A549 treated with Hydrocortisone at 1 μM for 4 hours (cell line): ENCODE measurements at places on chromosomes 1 and 21. TPM values are rescaled to one million over a fixed set of nuclear protein-coding genes. Genes with fewer than 3 reads are reported as not detected.

CD247 gene
- 0.38 to 0.83 TPM (median 0.61 TPM) in 5 replicates for total RNA-seq

C1orf115 gene
- 4.6 to 7.0 TPM (median 5.8 TPM) in 5 replicates for total RNA-seq

TRMT1L gene
- total RNA-seq, result 9.8 to 16.4 TPM (median 14.1 TPM) in 5 replicates

C1orf94 gene
- total RNA-seq, result not detected in 5 replicates

AUNIP gene
- 7.8 to 9.8 TPM (median 8.5 TPM) in 5 replicates for total RNA-seq

CHRM3 gene
- total RNA-seq, result 0.01 to 0.14 TPM (median 0.03 TPM) in 5 replicates

KIF17 gene
- 1.3 to 2.8 TPM (median 2.3 TPM) in 5 replicates for total RNA-seq

HAO2 gene
- 0.05 TPM in 1 of 5 replicates, not detected in the others for total RNA-seq

NEGR1 gene
- total RNA-seq, result not detected in 5 replicates

TAS1R1 gene
- total RNA-seq, result not detected in 5 replicates

WDR64 gene
- 0.08 TPM in 1 of 5 replicates, not detected in the others for total RNA-seq

S1PR1 gene
- total RNA-seq, result 0.03 to 0.22 TPM (median 0.14 TPM) in 5 replicates

NCSTN gene
- 42.3 to 49.7 TPM (median 46.6 TPM) in 5 replicates for total RNA-seq

KRTAP21-3 gene
- total RNA-seq, result not detected in 5 replicates

OR2T29 gene
- total RNA-seq, result not detected in 5 replicates

INAVA gene
- 39.8 to 52.8 TPM (median 45.0 TPM) in 5 replicates for total RNA-seq

OR6K3 gene
- total RNA-seq, result not detected in 5 replicates

RPTN gene
- total RNA-seq, result 0.02 TPM in 1 of 5 replicates, not detected in the others

FCRL5 gene
- total RNA-seq, result 0.03 TPM in 1 of 5 replicates, not detected in the others

RGS4 gene
- 0.05 TPM in 1 of 5 replicates, not detected in the others for total RNA-seq

CD1E gene
- total RNA-seq, result not detected in 5 replicates

SPRR1A gene
- not detected in 5 replicates for total RNA-seq
